ENCODE measurements at places on chromosomes 16 and 17. TPM values are rescaled to one million over a fixed set of nuclear protein-coding genes. Genes with fewer than 3 reads are reported as not detected.

RDM1 gene
- 0.67 TPM for total RNA-seq

ZNF385C gene
- total RNA-seq = 1.3 TPM

ACAP1 gene
- total RNA-seq = 5.5 TPM

CDH5 gene
- 1,308 TPM for total RNA-seq

SMTNL2 gene
- total RNA-seq = 0.59 TPM

ADCY7 gene
- 3.2 TPM for total RNA-seq

ASPA gene
- total RNA-seq = not detected

CCL18 gene
- total RNA-seq = not detected

FAM117A gene
- total RNA-seq = 9.2 TPM

ABI3 gene
- total RNA-seq = 15.7 TPM

NPIPB13 gene
- 10.7 TPM for total RNA-seq

SLC38A8 gene
- not detected for total RNA-seq

DPEP1 gene
- 118 TPM for total RNA-seq

- DNase-seq = no peak
- peaks cover 18% of the 10 kb centered on the region for H3K4me1 ChIP-seq
- H3K36me3 ChIP-seq = no peaks in the 10 kb centered on the region
- H3K27me3 ChIP-seq = peaks cover 15% of the 10 kb centered on the region
Observed at GRCh38 chr17:7043497-7044198, at the start of gene SLC16A11. Gene SLC16A11 (minus strand): TSS chr17:7044092. CDS start chr17:7043513, 579 bp downstream.

- no peak overlapping the region for H3K27ac ChIP-seq
- H3K27me3 ChIP-seq = no peaks in the 10 kb centered on the region
- H3K4me1 ChIP-seq = no peaks in the 10 kb centered on the region
- H3K4me3 ChIP-seq = no peak overlapping the region
Observed at GRCh38 chr17:13346996-13347762, 254.6 kb downstream of the HS3ST3A1 start.

DNA sequence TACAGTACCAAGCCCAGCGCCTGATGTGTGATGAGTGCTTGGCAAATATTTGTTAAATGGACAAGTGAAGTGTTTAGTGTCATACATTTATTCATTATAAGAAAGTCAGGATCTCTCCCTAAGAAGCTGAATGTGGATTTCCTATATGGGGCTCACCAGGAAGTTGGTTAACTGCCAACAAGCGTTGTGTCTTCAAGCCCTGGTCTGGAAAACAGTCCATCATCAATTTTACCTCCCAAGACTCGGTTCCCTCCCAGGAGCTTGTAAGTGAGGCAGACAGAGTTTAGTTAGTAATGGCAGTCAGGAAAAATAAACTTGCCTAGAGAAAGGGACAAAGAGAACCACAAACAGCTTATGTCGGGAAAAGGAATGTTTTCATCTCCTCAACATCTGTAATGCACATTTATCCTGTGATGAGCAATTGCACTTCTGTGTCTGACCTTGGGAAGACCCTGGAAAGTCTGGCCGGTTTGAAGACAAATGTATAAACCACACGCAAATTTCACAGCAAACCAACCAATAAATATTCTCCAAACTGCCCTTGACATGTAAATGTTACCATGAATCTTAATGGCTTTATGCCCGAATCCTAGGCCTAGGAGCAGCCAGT is 28.3 kb downstream of the C16orf95 start:
- H3K27me3 ChIP-seq = no peaks in the 10 kb centered on the region
- H3K36me3 ChIP-seq = peaks cover 3% of the 10 kb centered on the region
- H3K4me1 ChIP-seq = peaks cover 4% of the 10 kb centered on the region

- H3K27me3 ChIP-seq = peaks cover 9% of the 10 kb centered on the region
- no peak for DNase-seq
- peaks cover 24% of the 10 kb centered on the region for H3K4me1 ChIP-seq
- H3K4me3 ChIP-seq = no peak overlapping the region
- H3K27ac ChIP-seq = peak overlapping the region; percentile 42
- peaks cover 18% of the 10 kb centered on the region for H3K36me3 ChIP-seq
Observed at GRCh38 chr17:44074231-44074910, 3.8 kb downstream of the G6PC3 start.

GRCh38 chr16:54505549-54506213 is 219.1 kb upstream of the IRX3 start:
- H3K27ac ChIP-seq = peak overlapping the region; percentile 82
- peaks cover 6% of the 10 kb centered on the region for H3K27me3 ChIP-seq
- no peaks in the 10 kb centered on the region for H3K36me3 ChIP-seq
- H3K4me3 ChIP-seq = no peak overlapping the region
- DNase-seq = no peak
- peaks cover 48% of the 10 kb centered on the region for H3K4me1 ChIP-seq

DNA sequence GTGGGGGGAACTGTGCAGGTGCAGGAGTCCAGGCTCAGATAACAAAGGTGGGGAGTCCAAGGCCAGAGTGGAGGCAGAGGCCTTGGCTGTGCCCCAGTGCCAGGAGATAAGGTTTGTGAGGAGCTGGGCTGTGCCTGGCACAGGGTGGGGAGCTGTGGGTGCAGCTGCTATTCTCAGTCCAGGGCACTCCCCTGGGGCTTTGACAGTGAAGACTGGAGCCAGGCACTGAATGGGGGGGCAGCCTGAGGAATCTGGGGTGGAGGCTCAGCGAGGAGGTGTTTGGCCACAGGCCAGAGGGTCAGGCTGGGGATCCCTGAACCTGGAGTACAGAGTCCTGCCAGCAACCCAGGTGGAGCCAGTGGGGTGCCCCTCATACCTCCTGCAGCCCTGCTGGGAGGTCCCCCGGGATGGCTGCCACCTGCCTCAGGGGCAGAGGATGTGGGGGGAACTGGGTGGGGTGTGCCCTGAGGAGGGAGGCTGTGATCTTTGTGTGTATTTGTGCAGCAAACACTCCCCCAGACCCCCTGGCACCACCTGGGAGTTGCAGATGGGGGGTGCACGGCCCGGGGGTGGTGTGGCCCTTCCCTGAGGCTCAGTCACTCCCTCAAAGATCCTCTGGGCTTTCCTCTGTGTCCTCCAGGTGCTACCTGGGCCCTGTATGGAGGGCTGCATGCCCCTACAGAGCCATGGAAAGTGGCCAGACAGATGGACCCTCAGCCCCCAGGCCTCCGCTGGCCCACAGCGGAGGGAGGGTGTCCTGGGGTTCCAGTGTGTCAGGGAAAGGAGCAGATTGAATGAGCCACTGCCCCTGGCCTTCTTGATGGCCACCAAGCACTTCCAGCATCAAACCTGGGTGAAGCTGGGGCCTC is 44.5 kb upstream of the SMPD3 start:
- H3K4me3 ChIP-seq = no peak overlapping the region
- DNase-seq = no peak
- H3K4me1 ChIP-seq = no peaks in the 10 kb centered on the region
- no peak overlapping the region for H3K27ac ChIP-seq

DNA sequence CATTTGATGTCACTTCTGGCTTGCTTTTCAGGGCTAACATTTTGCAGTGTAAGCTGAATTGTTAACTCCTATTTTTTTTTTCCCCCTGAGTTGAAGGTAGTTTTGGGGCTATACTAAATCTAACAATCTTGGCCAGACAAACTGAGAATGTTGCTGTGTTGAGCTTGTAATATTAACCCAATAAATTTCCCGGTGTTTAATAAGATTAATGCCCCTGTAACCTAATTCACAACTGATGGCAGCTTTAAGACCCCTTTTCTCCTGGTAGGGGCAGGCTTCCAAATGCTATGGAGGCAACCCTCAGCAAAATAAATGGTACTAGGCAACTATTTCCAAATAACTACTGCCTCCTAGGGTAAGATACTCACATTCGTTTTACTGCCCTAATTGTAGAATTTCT is 549.6 kb upstream of the KIF2B start:
- no peaks in the 10 kb centered on the region for H3K36me3 ChIP-seq
- no peaks in the 10 kb centered on the region for H3K27me3 ChIP-seq
- H3K27ac ChIP-seq = no peak overlapping the region
- H3K4me1 ChIP-seq = no peaks in the 10 kb centered on the region
- H3K4me3 ChIP-seq = no peak overlapping the region

- H3K27ac ChIP-seq = no peak overlapping the region
- H3K4me3 ChIP-seq = no peak overlapping the region
- no peaks in the 10 kb centered on the region for H3K36me3 ChIP-seq
- DNase-seq = no peak
Observed at GRCh38 chr17:48149787-48150463, 42.4 kb downstream of the SNX11 start.

- H3K27ac ChIP-seq = no peak overlapping the region
- no peaks in the 10 kb centered on the region for H3K4me1 ChIP-seq
- H3K4me3 ChIP-seq = no peak overlapping the region
- H3K27me3 ChIP-seq = peaks cover 5% of the 10 kb centered on the region
- H3K36me3 ChIP-seq = peaks cover 4% of the 10 kb centered on the region
Observed at GRCh38 chr16:31268033-31268365, 8.2 kb downstream of the ITGAM start.

DNA sequence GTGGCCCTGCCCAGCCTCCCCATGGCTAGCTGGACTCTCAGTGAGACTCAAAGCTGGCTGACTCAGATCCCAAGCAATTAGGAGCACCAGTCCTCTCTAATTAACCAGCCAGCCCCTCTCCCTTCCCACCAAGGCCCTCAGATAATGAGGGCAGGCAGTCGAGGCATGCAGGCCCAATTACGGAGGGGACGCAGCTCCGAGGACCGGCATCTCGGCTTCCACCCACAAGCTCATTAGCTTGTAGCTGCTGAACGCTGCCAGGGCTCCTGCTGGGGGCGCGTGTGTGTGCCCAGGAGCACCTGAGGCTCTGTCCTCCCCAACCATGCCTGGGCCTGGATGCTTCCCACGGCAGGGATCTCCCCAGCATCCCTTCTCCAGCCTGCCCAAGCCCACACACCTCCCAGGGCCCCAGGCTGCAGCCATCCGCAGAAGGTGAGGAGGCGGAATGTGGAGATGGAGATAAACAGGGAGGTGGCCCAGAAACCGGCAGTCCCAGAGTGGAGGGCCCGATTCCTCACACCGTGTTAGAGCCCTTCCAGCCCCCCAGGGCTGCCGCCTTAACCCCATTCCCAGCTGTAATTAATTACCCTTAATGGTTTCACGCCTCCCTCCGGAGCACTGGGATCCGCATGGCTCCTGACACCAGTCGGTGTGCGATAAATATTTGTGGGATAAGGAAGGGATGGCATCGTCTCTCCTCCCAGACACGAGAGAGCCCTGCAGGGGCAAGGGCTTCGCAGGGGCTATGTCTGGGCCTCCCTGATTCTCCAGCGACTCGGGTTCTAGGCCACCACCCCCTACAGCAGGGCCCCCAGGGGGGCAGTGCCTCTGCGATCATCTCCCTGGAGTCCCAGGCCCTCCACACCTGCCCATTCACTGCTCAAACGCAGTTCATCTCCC is 42.2 kb downstream of the RPH3AL start:
- DNase-seq = no peak
- peaks cover 24% of the 10 kb centered on the region for H3K27me3 ChIP-seq
- H3K4me3 ChIP-seq = no peak overlapping the region
- H3K4me1 ChIP-seq = no peaks in the 10 kb centered on the region
- no peak overlapping the region for H3K27ac ChIP-seq

GRCh38 chr17:58136669-58137279 is 11.4 kb upstream of the OR4D1 start:
- no peaks in the 10 kb centered on the region for H3K36me3 ChIP-seq
- no peak overlapping the region for H3K4me3 ChIP-seq
- no peaks in the 10 kb centered on the region for H3K27me3 ChIP-seq
- peak; percentile 24 for DNase-seq

GRCh38 chr16:65919986-65920376 is 446.5 kb upstream of the CDH5 start:
- H3K4me1 ChIP-seq = no peaks in the 10 kb centered on the region
- peaks cover 4% of the 10 kb centered on the region for H3K27me3 ChIP-seq
- no peak for DNase-seq
- H3K36me3 ChIP-seq = no peaks in the 10 kb centered on the region
- H3K4me3 ChIP-seq = no peak overlapping the region

DNA sequence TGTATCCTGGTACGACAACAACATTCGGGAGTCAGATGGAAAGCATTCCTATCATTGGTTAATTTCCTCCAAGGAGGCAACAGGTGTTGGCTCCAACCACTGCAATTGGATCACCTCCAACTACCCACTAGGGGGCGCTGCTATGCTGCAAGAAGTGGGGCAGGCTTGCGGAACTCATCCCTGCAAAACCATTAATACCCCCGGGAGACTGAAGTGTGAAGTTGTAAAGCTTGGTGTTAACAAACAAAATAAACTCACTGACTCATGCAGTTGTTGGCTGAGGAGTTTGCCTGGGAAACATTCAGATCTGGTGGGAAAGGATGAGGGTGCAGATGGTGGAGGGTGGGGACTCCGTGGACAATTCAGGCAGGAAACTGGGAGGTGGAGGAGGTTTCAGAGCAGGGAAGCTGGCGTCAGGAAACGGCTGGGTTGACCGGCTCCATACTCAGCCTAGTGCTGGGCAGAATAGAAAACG is 84.9 kb downstream of the HS3ST2 start:
- no peaks in the 10 kb centered on the region for H3K27me3 ChIP-seq
- H3K4me1 ChIP-seq = no peaks in the 10 kb centered on the region
- no peaks in the 10 kb centered on the region for H3K36me3 ChIP-seq
- H3K4me3 ChIP-seq = no peak overlapping the region
- H3K27ac ChIP-seq = no peak overlapping the region

- H3K4me1 ChIP-seq = peaks cover 11% of the 10 kb centered on the region
- H3K27me3 ChIP-seq = peaks cover 12% of the 10 kb centered on the region
- H3K27ac ChIP-seq = no peak overlapping the region
- H3K36me3 ChIP-seq = no peaks in the 10 kb centered on the region
- DNase-seq = peak; percentile 45
Observed at GRCh38 chr17:9240659-9241370, 219.5 kb downstream of the NTN1 start.

- H3K27ac ChIP-seq = no peak overlapping the region
- no peaks in the 10 kb centered on the region for H3K4me1 ChIP-seq
- no peaks in the 10 kb centered on the region for H3K36me3 ChIP-seq
- peaks cover 2% of the 10 kb centered on the region for H3K27me3 ChIP-seq
Observed at GRCh38 chr17:66514227-66514806, 211.9 kb downstream of the PRKCA start.

DNA sequence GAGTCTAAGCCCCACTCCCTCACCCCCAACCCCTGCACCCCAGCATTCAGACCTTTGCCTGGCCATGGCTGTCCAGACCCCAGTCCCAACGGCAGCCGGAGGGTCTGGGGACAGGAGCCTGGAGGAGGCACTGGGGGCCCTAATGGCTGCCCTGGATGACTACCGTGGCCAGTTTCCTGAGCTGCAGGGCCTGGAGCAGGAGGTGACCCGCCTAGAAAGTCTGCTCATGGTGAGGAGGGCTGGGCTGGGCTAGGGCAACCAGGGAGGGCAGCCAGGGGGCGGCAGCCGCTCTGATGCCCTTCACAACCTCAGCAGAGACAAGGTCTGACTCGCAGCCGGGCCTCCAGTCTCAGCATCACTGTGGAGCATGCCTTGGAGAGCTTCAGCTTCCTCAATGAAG is 14.4 kb downstream of the RIPOR1 start:
- H3K27me3 ChIP-seq = peaks cover 38% of the 10 kb centered on the region
- peaks cover 50% of the 10 kb centered on the region for H3K4me1 ChIP-seq
- H3K4me3 ChIP-seq = peak overlapping the region; percentile 62
- DNase-seq = no peak
